ENCODE measurements at places on chromosomes 5 and 9.
A peak's percentile ranks its signal among the peaks of the same experiment; 100 is the strongest.

- DNase-seq, result no peak
These were observed at the start of gene HAVCR2 for GRCh38 chr5:157108976-157109375. Gene HAVCR2 (minus strand): TSS chr5:157109044. CDS start chr5:157108983, 61 bp downstream.

DNA sequence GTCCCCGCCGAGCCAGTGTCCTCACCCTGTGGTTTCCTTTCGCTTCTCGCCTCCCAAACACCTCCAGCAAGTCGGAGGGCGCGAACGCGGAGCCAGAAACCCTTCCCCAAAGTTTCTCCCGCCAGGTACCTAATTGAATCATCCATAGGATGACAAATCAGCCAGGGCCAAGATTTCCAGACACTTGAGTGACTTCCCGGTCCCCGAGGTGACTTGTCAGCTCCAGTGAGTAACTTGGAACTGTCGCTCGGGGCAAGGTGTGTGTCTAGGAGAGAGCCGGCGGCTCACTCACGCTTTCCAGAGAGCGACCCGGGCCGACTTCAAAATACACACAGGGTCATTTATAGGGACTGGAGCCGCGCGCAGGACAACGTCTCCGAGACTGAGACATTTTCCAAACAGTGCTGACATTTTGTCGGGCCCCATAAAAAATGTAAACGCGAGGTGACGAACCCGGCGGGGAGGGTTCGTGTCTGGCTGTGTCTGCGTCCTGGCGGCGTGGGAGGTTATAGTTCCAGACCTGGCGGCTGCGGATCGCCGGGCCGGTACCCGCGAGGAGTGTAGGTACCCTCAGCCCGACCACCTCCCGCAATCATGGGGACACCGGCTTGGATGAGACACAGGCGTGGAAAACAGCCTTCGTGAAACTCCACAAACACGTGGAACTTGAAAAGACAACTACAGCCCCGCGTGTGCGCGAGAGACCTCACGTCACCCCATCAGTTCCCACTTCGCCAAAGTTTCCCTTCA is 1.4 kb downstream of the GLIS3 start:
- DNase-seq, result peak; percentile 72

DNA sequence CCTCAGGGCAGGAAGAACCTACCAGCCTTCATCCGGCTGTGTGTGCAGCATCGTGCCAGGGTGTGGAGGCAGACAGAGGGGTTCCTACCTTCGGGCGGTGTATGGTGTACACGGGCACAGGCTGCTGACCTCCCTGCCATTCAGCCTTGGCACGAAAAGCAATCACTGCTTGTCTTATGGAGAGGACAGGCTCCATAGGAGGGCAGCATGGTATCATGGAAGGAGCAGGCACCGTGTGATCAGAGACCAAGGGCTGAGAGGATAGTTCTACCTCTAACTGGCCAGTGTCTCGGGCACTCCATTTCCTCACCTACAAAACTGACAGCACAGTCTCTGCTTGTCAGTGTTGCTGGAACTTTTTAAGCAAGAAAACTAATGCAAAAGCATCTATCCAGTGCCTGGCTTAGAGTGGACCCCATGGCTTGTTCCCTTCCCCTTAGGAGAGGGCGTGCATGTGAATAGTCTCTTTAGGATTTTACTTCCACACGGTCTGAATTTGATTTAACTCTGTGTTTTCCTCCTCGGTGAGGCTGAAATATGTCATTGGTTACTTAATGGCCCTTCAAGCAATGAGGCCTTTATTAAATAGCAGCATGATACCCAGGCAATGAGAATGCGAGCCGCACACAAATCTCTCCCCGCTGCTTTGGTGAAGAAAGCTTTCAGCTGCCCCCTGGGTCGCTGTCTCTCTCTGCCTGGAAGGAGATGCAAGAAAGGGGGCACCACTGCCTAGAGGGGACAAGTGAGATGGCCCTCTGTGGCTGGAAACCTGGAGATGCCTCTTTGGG is 22.2 kb downstream of the TTLL11 start:
- DNase-seq, result no peak

GRCh38 chr5:93072831-93073459 is 508.1 kb downstream of the NR2F1-AS1 start:
- no peak for DNase-seq

DNA sequence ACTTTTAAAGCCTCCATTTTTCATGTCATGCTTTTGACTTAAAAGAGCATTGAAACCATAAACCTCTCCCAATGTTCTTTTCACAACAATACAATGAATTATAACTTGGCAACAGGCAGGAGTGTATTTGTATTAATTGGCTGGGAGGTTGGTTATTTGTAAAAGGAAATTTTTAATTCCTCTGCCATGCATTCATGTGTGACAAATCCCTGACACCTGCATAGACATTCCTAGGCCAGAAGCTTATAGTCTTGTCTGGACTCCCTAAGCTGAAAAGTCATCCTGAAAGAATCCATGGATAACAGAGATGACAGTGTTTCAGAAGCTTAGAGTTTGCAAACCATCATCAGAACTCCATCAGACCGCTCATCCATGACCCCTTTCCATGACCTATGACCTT is 76.3 kb upstream of the PTGER4 start:
- no peak for DNase-seq

DNA sequence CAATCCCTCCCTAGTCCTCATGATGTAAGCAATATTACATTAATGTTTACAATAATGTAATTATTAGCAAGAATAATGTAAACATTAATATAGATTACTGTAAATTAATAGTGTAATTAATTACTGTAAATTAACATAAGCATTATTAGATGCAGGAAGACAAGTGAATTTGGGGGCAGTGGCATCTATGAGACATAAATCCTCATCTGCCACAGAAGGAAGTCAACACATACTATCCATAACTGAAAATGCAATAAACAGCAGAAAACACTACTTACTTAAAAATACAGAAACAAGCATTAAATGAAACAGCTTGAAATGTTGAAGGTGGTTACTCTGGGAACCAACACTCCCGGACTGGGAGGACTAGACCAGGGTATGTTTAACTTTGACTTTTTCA is 685 bp upstream of the NIPSNAP3A start:
- DNase-seq, result no peak

DNA sequence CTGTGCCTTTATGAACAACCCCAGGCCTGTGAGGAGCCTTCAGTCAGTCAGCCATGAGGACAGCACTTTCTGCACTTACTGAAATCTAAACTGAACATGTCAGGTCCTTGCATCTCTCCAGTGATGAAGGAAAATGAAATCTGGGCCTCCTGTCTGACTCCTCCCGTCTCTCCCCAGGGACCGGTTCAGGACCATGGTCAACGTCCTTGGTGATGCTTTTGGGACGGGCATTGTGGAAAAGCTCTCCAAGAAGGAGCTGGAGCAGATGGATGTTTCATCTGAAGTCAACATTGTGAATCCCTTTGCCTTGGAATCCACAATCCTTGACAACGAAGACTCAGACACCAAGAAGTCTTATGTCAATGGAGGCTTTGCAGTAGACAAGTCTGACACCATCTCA is 77.0 kb upstream of the PLPP6 start:
- DNase-seq, result no peak

- no peak for DNase-seq
These were observed 92.5 kb upstream of the ITGA2 start for GRCh38 chr5:52896534-52897237.

GRCh38 chr9:129250786-129251185 is 72.7 kb upstream of the IER5L start:
- no peak for DNase-seq

DNA sequence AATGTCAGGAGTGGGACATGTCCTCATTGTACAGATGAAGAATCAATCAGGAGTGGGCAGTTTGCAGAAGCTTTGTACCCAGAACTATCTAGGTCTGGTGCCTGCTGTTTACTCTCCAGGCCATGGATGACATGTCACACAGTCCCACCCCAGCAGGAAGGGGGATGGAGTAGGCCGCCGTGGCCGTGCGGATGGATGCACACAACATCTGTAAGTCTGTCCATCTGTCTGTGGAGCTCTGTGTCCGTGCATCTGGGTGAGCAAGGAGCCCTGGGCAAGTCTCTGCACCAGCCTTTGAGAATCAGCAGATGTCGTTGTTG is 311.5 kb upstream of the IRX4 start:
- DNase-seq, result no peak

- DNase-seq, result peak; percentile 23
These were observed 2.6 kb upstream of the SLC25A51 start for GRCh38 chr9:37906312-37907239.

DNA sequence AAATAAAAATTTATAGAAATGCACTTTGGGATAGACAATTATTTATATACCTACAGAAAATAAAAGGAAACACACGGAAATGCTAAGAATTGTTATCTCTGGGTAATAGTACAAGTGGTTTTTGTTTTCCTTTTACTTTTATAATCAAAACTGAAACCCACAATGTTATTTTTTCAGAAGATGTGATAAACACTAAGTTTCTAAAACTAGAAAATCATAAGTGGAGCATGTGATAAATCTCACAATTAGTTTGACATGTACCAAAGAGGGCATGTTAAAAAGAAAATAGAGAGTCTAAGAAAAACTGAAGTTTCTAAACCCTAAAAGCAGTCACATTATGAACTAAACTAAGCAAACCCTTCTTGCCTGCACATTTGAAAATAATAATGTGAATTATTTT is 61.1 kb downstream of the OXCT1 start:
- DNase-seq, result no peak

- no peak for DNase-seq
These were observed 108.5 kb downstream of the DOCK2 start for GRCh38 chr5:169745441-169746146.

Data from H1 (cell line).